Right atrium auricular region (tissue), 2 donors: ENCODE measurements at places on chromosomes 5 and 9.

GRCh38 chr5:157563929-157564716, 11.5 kb downstream of the ADAM19 start:
- DNase-seq, result no peak

DNA sequence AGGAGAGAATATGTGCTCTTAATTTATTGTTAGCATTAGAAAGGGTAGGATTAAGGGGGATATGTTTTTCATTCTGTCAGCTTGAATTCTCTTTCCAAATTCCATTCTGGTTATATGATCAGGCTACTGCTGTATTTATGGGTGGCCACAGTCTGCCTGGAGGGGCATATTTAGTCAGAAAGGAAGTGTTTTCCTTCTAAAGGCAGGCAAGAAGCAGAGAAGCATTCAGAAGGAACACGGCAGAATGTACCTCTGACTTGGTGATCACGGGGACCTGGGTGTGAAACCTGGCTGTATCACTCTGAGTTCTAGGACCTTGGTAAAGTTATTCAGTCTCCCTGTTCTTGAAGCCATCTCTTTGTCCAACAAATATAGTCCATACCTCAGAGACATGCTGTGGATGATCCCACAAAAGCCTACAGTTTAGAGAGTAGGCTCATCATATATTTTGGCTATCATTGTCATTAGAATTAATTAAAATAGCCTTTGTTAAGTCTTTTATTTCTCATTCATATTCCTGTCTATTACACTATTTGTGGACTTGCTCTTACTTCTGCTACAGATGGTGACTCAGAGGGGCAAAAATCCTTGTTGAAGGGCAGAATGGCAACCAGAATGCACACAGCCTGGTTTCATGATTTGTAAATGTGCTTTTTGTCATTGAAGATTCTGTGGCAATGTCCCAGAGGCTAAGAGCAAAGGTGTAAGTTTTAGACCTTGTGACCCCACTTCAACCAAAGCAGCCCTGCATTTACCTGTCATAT, 2.7 kb downstream of the TNC start:
- DNase-seq, result no peak

DNA sequence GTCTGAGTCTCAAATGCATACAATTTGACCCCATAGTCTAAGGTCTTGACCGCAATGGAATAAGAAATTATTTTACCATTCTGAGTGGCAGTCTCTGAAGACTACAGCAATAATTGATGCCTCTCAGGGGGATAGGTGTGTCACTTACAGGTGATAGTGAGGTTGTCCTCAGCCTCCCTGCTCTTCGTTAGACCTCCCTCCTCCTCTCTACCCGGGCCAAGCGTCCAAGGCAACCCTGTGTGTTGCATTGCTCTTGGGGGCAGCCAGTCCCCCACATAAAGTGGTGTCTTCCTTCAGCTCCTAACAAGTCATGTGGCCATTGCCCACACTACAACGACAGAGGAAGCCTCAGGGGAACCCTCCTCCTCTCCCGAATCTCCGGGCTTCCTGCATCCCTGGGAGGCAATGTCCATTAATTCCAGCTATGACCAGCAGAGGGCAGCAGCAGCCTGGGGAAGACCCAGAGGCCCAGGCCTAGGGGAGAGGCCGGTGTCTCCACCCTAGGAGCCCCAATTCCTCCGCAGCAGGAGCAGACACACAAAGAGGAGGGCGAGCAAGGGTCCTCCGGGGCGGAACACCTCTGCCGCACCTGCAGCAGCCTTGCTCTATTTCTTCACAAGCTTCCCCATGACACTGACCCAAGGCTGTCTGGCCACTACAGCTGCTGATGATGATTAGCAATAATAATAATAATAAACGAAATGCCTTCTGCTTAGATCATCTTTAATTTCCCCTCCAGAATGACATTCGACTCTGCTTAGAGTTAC, 134.8 kb downstream of the KCNIP1 start:
- no peak for DNase-seq

DNA sequence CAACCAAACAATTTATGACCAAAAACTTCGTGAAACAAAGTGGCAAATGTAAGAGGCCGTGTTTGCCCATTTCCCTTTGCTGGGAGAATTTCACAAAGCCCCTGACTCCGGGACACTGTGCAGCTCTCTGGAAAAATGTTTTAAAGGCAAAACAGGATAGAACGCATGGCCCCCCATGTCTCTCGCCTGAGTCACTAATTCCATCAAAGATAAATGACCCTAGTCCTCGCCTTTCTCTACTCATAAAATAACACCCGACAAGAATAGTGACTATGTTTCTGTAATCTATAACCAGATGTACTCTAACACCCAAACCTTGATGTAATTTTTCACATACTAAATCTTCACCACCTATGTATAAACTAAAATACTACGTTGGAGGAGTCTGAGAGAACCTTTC, 55.7 kb upstream of the SAP30L start:
- no peak for DNase-seq

DNA sequence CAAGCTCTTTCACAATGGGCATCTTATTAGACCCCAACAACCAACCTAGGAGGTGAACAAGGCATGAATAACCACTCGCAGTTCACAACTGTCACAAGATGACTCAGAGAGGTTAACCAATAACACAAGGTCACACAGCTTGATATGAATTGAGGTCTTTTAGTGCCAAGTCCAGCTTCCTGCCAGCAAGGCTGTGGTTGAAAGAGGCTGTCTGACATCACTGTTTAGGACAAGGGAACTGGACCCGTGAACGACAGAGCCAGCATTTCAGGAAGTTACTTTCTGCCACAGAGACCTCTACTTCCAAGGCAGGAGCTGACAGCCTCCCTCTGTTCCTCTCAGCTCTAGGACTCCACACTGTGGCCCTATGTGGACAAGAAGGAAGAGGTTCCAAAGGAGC, 53.4 kb upstream of the ALDH1B1 start:
- peak; percentile 57 for DNase-seq

DNA sequence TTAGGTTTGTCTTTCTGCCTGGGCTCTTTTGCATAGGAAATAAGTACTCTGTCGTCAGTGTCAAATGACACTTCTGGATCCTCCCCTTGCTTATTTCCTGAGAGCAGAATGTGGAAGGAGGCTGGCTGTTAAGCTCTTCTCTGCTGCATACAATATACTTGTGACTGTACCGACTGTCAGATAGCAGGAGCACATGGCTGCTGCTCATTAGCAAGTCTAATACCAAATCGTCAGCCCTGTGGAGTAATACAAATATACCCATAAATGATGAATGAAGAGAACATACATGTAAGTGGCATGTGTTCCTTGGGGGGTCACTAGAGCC, at the start of gene GPR151:
Gene GPR151 (minus strand): TSS at position 40 of the 325 bp plus-strand sequence. CDS start 77 bp downstream, outside the sequence.
- DNase-seq, result no peak

GRCh38 chr5:163407034-163407655, 30.2 kb upstream of the CCNG1 start:
- DNase-seq, result no peak

DNA sequence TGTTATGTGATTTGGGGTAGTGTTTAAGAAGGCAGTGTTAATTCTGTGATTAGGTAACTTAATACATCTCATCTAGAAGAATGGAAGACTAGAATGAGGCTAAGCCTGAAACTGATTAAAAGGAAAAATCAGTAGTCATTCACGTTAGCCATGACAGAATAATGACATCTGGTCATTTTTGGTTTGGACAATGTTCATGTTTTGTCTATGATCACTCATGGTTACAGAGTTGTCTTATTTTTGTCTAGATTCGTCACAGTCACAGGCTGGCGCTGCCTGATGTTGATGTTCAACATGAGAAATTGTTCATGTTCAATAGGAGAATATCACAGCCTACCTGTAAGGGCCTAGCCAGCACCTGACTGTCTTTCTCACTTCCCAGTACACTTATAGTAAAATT, 9.5 kb upstream of the DOCK2 start:
- no peak for DNase-seq

- no peak for DNase-seq
Measured at GRCh38 chr5:145943674-145944121, 7.3 kb downstream of the SH3RF2 start.

GRCh38 chr9:82115900-82116299, 127.3 kb downstream of the SPATA31D1 start:
- DNase-seq, result no peak

DNA sequence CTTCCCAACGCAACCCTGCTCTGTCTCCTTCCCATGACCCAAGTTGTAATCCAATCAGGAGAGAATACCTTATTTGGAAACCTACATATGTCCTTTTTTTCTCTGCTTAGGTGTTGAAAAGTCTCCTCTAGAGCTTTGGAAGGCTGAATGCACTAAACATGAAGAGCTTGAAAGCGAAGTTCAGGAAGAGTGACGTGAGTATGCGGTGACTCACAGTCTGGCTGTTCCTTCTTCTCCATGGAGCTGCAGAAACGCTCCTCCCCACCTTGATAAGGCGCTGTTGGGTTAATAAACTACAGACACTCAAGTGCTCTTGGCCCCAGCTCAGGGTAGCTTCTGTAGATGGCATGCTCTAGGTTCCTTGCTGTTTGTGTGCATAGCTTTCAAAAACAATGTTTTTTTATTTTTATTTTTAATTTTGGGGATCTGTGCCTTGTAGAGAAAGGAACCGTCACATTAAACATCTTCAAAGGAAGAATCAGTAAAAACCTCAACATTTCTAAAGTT, 30.7 kb downstream of the RAI14 start:
- DNase-seq, result peak; percentile 90
